ENCODE measurements at places on chromosomes 13 and 19. TPM values are rescaled to one million over a fixed set of nuclear protein-coding genes. Genes with fewer than 3 reads are reported as not detected.

GRCh38 chr13:28161370-28161769, 23.0 kb downstream of the PAN3 start:
- DNase-seq = no peak

DNA sequence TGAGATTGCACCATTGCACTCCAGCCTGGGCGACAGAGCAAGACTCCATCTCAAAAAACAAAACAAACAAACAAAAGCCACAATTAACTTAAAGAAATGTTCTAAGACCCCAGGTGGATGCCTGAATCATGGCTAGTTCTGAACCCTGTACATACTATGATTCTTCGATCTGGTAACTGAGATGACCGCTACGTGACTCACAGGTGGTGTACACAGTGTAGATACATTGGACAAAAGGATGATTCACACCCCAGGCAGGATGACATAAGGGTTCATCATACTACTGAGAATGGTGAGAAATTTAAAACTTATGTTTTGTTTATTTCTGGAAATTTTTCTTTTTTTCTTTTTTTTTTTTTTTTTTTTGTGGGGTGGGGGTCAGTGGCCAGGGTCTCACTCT, 6.5 kb downstream of the ZNF426 start:
- DNase-seq = no peak

DNA sequence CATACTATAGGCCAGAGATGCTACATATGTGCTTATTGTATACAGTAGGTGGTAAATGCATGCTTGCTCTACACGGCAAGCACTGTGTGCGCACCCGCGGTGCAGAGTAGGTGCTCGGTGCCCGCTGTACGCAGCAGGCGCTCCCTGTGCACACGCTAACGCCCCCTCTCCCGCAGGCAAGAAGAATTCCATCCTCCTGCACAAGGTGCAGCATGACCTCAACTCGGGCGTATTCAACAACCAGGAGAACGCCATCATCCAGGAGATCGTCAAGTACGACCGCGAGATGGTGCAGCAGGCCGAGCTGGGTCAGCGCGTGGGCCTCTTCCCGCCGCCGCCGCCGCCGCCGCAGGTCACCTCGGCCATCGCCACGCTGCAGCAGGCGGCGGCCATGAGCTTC, 17.7 kb downstream of the POLRMT start:
- no peak for DNase-seq

The CELF5 gene
- 0.38 TPM for total RNA-seq

The SRRM5 gene
- 0.32 TPM for total RNA-seq

Data from left lung (tissue), 14 donors.